ENCODE measurements at places on chromosomes 7 and 10. TPM values are rescaled to one million over a fixed set of nuclear protein-coding genes. Genes with fewer than 3 reads are reported as not detected.

TFR2 gene
- total RNA-seq: 1.2 TPM

ITPRID1 gene
- total RNA-seq: 2.3 TPM

IDI2 gene
- not detected for total RNA-seq

DBNL gene
- total RNA-seq: 91.2 TPM

DNA sequence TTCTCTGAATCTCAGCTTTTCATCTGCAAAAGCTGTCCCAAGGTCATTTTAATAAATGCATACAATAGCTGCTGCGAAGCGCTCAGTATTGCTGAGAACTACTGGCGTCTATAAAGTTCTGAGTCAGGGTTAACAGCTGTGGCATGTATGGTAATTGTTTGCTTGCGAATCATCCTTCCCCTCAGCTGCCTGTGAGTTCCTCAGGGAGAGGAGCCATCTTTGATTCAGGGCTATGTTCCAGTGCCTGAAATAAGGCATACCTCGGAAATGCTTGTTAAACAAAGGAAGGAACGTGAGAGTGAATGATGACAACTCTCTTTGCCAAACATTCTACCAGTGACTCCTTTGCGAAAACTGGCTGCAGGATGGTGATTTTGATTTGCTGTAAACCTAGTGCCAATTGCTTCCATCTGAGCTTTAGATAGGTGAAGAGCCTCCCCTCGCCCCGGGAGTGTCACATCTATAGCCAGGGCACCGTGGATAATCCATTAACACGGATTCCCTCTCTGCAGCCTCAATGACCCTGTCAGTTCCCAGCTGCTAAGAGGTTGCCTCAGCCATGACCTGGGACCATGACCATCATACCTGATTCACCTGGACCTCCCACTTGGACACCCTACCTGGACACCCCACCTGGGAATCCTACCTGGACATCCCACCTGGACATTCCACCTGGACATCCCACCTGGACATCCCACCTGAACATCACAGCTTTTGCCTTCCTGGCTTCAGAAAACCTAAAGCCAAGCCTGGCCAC is 39.6 kb downstream of the GPRIN2 start:
- no peak for DNase-seq

DNA sequence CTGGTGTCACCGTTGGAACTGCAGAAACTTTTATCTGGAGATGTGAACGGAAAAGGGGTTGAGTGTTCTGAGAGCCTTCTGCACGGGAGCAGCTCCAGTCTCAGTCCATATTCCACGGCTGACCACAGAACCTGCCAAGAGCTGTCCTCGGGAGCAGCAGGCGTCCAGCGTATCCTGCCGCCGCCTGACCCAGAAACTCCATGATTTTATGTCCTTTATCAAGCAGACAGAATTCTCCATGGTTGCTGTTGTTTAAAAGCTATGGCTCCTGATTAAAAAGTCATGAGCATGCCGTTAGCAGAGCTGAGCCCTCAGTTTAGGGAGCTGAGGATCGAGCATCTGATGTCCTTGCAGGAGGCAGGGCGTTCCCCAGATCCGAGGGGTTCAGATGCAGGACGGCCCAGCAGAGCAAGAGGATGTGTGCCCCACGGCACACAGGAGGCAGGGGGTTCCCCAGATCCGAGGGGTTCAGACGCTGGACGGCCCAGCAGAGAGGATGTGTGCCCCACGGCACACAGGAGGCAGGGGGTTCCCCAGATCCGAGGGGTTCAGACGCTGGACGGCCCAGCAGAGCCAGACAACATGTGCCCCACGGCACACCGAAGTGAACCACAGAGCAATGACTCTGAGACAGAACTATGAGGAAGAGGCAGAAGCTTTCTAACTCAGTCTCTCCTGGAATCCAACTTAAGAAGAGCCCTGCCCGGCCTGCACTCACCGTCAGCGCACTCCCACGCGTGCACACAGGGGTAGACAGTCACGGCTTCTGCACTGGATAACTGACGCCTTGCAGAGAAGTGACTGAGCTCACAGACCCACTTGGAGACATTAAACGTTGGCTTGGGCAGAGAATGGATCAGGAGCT is 96.4 kb downstream of the WDR37 start:
- no peak for DNase-seq

GRCh38 chr10:98246911-98247805 is 20.8 kb downstream of the LOXL4 start:
- DNase-seq: no peak

DNA sequence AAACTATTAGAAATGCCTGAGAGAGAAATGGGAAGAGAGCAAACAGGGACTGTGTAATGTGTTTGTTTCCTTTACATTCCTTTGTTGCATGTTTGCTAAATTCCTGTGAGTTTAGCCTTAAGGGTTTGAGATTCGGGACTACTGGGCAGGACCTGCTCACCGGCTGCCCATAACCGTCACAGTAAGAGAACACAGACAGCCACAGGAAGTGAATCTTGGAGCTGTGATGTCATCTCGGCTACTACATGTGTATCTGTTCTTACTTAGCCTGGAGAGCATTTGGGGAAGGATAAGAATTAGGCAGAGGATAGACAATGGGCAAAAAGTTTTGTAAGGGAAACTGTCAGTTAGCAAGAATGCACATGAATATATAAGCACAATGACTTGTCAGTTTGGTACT is 485.1 kb upstream of the KLF6 start:
- DNase-seq: peak; percentile 27

DNA sequence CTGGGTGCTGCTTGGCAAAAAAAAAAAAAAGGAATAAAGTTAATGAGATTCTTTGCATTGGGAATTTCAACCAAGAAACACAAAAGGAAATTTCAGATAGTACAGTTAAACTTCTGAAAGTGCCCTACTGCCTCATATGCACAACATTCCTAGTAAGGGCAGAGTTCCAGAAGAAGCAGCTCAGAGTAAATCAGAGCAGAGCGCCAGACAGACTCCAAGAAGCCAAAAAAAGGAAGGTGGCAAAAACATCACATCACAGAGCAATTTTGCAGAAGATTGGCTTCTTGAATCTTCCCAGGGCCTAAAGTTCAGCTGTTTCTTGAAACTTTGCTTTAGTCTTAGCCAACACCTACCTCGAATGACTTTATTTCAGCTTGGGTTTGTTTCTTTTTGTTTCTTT is 544.1 kb downstream of the XPNPEP1 start:
- DNase-seq: no peak

DNA sequence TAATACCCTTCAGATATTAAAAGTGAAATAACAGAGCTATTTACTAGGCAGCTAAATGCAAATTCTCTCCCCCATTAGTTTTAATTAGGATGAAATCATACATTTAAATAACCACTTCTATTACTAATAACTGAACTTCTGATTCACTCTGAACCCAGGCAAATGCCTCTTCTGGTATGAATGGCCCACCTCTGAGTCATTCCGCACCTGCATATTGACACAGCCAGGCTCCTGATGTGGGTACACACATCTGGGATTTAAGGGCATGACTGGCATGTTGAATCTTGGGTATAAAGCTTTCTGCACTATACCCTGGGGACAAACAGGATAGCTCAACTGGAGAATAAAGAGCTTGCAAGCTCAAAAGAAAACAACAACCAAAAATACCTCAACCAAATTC is 140.9 kb downstream of the AUTS2 start:
- DNase-seq: no peak

DNA sequence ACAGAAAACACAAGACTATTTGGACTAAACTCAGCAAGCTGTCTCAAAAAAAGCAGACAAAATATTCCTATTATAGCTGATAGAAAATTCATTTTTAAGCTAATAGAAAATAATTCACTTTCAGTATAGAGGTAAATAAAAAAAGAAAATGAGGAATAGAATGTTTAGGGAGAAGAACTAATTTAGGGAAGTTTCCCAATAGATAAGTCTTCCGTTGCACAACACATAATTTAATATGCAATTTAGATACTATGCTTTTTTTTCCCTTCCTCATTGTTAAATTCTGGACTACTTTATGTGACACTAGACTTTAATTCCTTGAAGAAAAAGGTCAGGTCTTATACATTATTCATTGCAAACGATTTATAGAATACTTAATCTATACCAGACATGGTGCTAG is 10.3 kb downstream of the PNPLA8 start:
- DNase-seq: no peak

- DNase-seq: no peak
These were observed 61.2 kb upstream of the ANTXRL start for GRCh38 chr10:46225597-46225996.

DNA sequence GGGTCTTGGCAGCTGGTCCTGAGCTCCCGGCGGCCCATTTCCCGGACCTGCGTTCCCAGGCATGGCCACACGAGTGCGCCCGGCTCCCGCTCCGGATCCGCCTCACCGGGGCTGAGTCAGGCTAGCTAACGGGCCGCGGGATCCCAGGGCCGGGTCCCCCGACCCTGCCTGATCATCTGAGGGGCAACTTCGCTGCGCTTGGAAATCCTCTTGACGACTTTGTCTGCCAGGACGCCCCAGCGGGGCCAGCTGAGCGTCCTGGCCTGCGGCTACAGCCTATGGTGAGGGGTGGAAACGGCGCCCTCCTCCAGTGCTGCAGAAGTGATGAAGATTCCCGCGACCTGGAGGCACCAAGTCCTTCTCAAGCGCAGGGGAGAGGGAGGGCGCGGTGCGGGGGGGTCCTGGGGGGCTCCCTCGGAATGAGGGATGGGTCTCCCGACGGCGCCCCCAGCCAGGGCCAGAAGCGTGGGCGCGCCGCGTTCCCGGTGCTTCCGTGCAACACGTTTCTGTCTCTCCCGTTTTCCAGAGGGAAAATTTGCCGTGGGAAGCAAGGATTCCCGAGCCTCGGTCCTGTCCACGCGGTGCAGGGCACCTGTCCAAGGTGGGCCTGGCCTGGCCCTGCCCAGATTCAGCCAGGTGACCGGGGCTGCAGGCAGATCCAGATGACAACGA is 212.4 kb downstream of the CCSER2 start:
- peak; percentile 56 for DNase-seq

DNA sequence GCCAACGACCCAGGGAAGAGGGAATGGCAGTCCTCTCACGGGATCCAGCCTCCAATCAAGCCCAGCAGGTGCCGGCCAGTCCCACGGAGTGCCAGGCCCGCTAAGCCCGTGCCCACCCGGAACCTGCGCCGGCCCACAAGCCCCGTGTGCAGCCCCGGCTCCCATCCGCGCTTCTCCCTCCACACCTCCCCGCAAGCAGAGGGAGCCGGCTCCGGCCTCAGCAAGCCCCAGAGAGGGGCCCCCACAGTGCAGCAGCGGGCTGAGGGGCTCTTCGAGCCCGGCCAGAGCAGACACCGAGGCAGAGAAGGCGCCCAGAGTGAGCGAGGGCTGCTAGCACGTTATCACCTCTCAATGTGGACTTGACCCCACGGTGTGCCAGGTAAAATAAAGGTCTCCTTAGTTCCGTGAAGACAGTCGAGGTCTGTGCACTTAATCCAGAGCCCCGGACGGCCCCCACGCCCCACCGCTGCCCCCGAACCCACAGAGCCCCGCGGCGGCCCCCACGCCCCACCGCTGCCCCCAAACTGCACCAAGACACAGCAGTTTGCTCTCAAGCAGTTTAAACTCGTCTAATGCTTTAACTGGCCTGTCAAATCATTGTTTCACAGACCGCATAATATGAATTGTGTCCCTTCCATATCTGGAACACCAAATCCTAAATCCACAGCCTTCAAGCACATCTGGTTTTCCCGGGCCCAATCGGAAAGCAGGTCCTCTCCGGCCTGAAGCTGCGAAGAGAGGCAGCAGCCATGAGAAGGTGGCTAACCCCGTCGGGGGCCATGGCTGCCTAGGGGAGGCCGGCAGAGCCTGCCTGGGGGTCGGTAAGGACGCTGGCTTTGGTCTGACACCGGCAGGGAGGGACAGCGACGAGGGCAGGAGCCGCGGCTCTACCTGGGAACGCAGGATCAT is 307.8 kb downstream of the PTPRN2 start:
- DNase-seq: no peak

DNA sequence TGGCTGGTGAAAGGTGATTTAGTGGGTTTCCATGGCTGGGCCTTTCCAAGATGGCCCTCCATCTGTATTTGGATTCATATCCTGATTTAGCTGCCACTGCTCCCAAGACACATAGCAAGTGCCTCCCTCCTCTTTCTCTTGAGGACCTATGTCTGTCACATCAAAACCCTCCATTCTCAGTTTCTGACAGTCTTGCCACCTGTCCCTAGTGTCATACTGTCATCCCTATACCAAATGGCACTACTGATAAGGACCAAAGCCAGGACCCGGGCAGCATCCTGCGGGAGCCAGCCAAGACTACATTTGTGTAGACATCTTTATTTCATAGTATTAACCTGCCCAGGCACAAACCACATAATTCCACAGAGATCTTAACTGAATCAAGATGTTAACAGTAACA is 34.8 kb downstream of the PNLIPRP2 start:
- DNase-seq: no peak

- no peak for DNase-seq
These were observed 13.4 kb downstream of the WDFY4 start for GRCh38 chr10:48697821-48698764.

DNA sequence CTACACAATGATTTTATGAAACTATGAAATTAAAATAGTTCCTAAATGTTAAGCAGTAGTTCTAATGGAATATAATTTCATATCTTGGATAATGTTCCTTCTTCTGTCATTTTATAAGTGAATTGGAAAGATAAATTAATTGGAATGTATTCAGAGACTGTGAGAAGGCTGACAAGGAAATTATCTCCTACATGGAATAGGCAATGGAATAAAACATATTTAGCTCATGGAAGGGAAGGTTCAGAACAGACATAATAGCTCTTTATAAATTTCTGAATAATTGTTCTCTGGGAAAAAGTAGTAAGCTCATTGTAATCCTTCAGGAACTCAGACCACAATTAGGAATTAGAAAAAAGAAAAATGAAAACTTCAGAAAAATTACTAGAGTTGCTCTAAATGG is 1172.3 kb upstream of the SORCS1 start:
- no peak for DNase-seq

DNA sequence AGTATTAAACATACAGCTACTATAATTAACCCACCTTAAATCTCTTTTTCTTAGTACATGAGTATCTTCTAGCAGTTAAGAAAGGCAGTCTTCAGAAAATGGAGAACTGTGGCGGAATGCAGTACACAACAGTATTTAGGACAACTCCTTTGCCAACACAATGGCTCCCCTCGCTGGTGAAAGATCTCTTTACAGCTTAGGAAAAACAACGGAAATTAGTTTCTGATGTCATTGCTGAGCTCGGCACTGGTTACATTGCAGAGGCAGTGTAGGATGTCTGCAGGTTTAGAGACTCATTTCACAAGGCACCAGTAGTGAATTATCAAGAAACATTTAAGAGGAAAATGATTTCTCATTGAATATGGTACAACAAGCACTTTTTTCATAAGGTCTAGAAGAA is 43.4 kb downstream of the GLRX3 start:
- DNase-seq: no peak

DNA sequence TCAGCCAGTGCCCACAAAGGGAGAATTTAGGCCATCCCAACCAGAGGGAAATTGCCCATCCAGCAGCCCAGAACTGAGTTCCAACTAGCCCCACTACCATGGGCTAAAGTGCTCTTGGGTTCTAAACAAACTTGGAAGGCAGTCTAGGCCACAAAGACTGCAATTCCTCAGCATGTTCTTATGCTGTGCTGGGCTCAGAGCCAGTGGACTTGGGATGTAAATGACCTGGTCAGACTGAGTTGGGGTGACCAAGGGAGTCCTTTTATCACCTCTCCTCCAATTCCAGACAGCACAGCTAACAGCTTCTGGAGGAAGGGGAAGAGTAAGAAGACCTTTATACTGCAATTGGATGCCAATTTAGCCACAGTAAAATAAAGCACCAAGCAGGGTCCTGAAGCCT is 607.2 kb upstream of the KCND2 start:
- DNase-seq: no peak

- peak; percentile 58 for DNase-seq
These were observed 136.0 kb downstream of the KIF20B start for GRCh38 chr10:89837165-89838043.
